ENCODE measurements at places on chromosomes 11 and 22. TPM values are rescaled to one million over a fixed set of nuclear protein-coding genes. Genes with fewer than 3 reads are reported as not detected.

- no peaks in the 10 kb centered on the region for H3K36me3 ChIP-seq
- H3K27me3 ChIP-seq: no peaks in the 10 kb centered on the region
- no peak for DNase-seq
- no peaks in the 10 kb centered on the region for H3K4me1 ChIP-seq
- no peak overlapping the region for H3K4me3 ChIP-seq
These were observed 44.8 kb downstream of the ADAMTS8 start for GRCh38 chr11:130383344-130384211.

SMIM38 gene
- 0.31 TPM for total RNA-seq

DNA sequence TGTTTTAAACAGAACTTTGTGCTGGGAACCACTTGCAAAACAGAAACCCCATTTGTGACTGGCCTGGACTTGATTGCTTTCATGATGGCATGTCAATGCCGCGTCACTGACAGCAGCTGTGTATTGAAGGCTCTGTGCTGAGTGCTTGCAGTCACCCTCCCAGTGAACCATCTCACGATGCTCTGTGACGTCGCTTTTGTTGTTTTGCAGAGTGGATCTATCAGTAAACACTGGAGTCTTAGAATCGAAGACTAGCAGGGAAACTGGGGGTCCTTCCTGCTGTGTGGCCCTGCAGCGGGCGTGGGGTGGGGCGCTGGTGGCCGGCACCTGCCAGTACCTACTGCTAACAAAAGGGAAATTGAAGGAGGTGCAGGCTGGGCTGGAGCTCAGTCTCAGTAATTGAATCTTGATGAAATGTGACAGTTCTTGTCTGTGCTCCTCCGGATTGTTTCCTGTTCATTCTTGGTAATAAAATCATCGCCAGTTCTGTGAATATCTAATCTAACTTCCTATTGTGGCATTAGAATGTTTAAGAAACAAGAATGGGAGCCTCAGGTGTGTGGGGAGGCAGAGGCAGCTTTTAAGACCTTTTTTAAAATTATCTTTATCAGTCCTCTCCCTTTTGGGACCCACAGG, 50.5 kb upstream of the PARVG start:
- no peaks in the 10 kb centered on the region for H3K4me1 ChIP-seq
- no peak for DNase-seq
- H3K4me3 ChIP-seq: no peak overlapping the region

DNA sequence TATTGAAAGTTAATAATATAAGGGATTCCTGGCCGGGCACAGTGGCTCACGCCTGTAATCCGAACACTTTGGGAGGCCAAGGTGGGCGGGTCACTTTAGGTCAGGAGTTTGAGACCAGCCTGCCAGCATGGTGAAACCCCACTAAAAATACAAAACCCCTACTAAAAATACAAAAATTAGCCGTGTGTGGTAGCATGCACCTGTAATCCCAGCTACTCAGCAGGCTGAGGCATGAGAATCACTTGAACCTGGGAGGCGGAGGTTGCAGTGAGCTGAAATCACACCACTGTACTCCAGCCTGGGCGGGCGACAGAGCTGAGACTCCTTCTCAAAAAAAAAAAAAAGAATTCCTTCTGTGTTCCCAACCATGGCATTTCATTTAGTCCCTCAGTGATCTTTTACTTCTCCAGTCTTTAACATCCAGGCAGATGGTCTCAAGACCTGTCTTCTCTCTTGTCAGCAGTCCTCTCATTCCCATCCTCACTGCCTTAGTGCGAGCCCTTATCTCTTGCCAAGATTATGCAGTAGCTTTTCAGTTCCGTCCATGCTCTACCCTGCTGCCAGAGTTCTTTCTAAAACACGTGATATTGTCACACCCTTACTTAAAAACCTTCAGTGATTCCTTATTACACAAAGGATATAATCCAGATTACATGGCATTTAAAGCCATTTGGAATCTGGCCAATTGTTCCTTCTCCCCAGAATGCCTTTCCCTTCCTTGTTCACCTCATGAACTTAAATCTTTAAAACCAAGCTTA, 17.9 kb downstream of the RTN3 start:
- H3K36me3 ChIP-seq: no peaks in the 10 kb centered on the region
- H3K4me1 ChIP-seq: peaks cover 35% of the 10 kb centered on the region
- DNase-seq: no peak
- peak overlapping the region; percentile 16 for H3K4me3 ChIP-seq
- peak overlapping the region; percentile 90 for H3K27ac ChIP-seq

GRCh38 chr11:1198561-1199240, 24.2 kb upstream of the MUC5B start:
- peaks cover 21% of the 10 kb centered on the region for H3K4me1 ChIP-seq
- no peaks in the 10 kb centered on the region for H3K36me3 ChIP-seq
- H3K27me3 ChIP-seq: peaks cover 79% of the 10 kb centered on the region

- H3K36me3 ChIP-seq: no peaks in the 10 kb centered on the region
- H3K4me1 ChIP-seq: peaks cover 15% of the 10 kb centered on the region
- DNase-seq: peak; percentile 84
- H3K27me3 ChIP-seq: peaks cover 2% of the 10 kb centered on the region
These were observed 40.3 kb downstream of the BUD13 start for GRCh38 chr11:116732271-116733042.

GRCh38 chr22:42622061-42622710, 7.5 kb upstream of the POLDIP3 start:
- peaks cover 35% of the 10 kb centered on the region for H3K4me1 ChIP-seq
- DNase-seq: no peak
- H3K4me3 ChIP-seq: no peak overlapping the region
- peaks cover 61% of the 10 kb centered on the region for H3K36me3 ChIP-seq
- no peaks in the 10 kb centered on the region for H3K27me3 ChIP-seq
- H3K27ac ChIP-seq: peak overlapping the region; percentile 70

GRCh38 chr11:64743591-64744543, at the start of gene RASGRP2:
Gene RASGRP2 (minus strand): TSS chr11:64744142. CDS start chr11:64742866, 1,276 bp downstream.
- peak within 1 kb of the TSS; percentile 45 for H3K4me3 ChIP-seq

Measured in suprapubic skin (tissue), 4 donors.